ENCODE measurements at places on chromosomes 6 and 20.

- no peak for DNase-seq
Observed at GRCh38 chr6:162922563-162923166, 194.9 kb downstream of the PACRG start.

DNA sequence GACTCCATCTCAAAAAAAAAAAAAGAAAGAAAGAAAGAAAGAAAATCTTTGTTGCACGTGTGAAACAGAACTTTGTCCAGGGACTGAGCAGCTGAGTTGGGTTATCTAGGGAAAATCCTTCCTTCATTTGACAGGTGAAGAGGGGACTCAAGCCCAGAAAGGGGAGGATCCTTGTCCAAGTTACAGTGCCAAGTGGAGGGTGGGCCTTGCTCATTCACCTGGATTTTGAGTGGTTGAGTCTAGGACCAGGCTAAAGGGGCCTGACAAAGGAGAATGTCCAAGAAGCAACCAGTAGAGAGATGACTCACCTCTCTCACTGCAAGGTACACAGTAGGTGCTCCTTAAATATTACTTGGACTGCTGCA, 2.7 kb downstream of the TGIF2 start:
- no peak for DNase-seq

DNA sequence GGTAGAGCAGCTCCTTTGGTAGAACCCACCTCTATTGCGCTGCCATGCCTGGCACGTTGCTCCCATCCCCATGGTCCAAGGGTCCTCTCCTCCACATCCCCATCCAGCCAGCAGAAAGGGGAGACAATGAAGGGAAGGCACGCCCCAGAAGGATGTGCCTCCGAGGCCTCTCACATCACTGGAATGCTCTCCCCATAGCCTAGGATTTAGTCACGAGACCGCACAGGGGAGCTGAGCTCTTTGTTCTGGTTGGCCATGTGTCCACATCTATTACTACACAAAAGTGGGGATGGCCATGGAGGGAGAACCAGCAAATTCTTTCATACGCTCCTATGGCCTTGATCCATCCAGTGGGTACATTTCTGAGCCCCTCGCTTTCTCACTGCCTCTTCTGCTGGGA, 60.5 kb upstream of the SALL4 start:
- no peak for DNase-seq

- no peak for DNase-seq
Observed at GRCh38 chr6:148837941-148838340, 91.1 kb downstream of the UST start.

- DNase-seq: no peak
Observed at GRCh38 chr20:57582029-57582378, 21.1 kb downstream of the PCK1 start.

DNA sequence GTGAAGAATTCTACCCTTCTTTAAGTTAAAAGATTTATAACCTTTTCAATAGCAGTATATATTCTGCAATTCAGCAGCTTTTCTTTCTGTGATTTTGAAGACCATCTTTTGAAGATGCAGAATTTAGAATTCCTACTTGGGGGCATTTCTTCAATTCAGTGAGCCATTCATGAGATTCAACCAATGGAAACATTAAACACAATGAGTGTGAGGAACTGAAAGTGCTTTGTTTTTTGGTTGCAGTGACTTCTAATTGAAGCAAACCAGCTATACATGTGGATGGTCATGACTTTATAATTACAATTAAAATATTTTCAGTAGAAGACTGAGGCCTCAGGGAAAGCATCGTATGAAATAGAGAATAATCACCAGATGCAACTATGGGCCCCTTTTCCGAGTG, 108.3 kb downstream of the CARMIL1 start:
- DNase-seq: no peak

Measured in stimulated activated CD4-positive, alpha-beta T cell treated with anti-CD3 and anti-CD28 coated beads, Interleukin-15, amount 100 ng/mL, for 48 hours (primary cell).